Bone marrow (tissue), 2 donors: ENCODE measurements at places on chromosomes 6 and 20.

DNA sequence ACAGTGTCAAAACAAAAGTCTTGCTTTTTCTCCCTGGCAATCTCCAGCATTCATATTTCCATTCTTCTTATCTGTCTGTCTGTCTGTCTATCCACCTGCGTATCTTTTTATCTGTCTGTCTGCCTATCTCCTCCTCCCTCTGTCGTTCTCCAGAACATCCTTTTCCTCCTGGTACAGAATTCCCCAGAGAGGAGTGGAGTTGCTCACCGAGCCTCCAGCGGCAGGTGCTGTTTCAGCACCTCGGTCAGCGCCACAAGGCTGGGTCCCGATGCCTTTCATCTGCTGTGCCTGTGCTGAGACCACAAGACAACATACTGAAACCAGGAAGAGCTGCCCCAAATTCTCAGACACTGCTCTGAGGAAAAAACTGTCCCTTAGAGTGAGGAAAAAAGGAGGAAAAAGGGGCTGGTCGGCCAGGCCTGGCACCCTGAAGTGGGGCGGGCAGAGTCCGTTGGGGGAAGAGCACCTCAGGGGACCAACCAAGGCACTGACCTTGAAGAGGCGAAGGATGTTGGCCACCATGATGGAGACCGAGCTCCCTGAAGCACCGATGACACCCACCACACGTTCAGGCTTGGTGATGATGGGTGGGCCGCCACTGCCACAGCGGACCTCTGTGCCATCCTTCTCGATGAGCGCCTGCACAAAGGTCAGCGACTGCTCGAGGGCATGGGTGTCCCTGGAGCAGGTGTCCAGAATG is 13.3 kb downstream of the GRM4 start:
- DNase-seq, result no peak

DNA sequence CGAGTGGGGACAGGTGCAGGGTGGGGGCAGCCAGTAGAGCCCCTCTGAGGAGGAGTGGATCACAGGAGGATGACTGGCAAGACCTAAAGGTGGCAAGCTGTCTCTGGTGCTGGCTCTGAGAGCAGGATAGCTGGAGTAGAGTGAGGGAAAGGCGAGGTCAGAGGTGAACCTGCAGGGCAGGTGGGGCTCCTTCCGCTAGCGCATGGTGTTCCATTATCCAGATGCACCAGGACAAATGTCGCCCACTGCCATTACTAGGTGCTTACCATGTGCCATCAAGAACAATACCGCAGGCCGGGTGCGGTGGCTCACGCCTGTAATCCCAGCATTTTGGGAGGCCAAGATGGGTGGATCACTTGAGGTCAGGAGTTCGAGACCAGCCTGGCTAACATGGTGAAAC is 18.3 kb upstream of the FAM110A start:
- DNase-seq, result no peak

DNA sequence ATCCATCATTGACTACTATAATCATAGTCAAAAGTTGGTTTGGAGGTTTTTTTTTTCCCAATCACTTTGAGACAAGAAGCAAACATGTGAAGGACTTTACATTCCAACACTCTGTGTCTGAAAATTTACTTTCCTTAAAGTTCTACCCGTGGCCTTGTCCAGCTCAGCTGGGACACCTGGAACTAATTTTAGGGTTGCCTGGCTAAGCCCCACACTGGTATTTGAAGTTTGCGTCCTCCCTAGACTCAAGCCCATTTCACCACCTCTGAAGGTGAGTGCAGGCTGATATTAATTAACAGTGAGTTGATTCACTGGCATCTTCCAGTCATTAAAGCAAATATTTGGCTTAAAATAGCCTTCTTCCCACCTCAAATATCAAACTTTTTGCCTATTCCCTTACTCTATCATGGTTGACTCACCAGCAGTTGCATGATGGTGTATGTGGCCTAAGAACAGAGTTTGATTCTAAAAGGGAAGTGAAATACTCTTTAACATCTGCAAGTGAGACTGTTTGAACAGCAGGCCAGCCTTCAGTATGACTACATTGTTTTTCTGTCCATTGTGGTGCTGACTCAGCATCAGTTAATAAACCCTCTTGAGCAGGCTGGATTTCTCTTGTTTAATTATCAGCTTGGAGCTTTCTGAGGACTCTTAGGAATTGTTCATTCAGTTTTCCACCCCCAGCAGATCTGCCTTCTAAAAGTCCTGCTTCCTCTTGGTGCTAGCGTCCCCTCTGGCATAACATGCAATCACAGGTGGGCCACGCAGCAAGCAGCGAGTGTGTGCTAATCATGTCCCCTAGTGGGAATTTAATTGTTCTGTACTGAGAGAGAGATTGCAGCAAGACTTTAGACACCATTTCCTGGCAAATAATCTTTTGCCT is 1.8 kb upstream of the PRDM1 start:
- peak; percentile 39 for DNase-seq

DNA sequence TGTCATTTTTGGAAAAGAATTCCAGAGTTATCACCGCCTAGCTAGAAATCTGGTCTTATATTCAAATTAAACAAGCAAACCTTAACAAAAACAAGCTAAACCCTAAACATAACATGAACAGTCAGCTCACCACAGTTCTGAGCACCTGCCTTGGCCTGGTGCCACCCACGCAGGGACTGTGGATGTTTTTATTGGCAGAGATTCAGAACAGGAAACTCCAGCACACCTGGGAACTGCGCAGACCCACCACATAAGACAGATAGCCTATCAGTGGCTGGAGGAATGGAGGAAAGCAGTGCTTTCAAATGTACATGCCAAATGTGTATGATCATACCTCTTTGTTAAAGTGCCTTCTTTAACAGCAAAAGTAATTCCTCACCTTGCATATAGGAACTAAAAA is 8.9 kb downstream of the SLC16A10 start:
- no peak for DNase-seq

DNA sequence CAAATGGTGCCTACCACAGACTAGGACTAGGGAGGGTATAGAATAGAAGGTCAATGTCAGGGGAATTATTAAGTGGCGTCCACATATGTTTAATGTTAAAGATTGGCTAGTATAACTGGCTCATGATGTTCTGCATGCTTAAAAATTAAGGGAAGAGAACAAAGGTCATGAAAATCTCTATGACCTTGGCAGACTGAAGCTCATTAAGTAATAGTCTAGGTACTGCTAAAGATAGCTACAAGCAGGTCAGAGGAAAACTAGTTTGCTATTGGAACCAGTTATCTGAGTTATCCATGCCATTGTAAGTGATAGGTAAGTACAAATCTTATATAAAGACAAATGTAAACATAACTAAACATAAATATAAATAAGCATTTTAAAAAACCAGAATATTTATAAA is 32.9 kb upstream of the PRSS35 start:
- DNase-seq, result no peak
